RWPE2 (cell line): ENCODE measurements at places on chromosomes 7 and 10.

DNA sequence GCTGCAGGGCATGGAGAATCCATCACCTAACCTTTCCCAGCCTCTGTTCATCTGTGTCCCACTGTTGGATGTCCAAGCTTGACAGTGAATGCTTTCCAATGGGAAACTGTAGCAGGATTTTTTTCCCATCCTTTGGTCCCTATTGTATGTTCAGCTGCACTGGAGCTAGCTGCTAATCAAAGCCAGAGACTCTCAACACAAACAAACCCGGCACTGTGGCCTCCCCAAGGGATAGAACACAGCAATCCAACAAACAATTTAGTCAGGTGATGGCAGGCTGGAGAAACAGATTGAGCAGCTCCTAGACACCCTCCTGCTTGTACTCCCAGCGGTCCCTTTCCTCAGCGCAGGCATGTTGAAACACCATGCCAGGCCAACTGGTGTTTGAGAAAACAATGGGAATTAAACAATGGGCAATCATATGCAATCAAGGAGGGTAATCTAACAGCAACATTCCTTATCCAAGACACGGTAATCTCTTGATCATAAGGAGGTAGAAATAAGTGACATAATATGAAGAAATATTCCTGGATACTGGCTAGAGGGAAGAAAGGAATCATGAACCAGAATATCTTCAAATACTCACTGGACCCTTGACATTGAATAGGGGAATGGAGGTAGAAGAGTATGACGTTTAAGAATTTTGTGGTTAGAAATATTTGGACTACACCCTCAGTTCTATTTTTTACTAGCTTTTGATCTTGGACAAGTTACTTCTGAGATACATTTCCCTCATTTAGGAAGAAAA is 15.0 kb downstream of the PTN start:
- no peak for DNase-seq

DNA sequence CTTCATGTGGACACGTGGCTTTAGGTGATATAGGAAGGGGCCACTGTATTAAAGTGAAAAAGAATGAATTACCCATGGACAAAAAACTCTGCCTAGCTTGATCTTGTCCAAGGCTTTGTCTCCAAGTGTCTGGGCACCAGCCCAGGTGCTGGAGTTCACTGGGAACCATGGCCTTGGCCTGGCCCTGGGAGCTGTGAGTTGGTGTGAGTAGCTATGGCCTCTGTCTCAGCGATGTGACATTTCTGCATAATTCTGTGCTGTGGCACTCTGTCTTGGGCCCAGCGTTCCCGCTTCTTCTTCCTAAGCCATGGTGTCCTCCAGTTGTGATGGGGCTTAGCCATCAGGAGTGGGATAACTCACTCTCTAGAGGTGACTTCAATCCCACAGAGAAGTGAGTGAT is 119.0 kb upstream of the PPP2R2D start:
- no peak for DNase-seq

DNA sequence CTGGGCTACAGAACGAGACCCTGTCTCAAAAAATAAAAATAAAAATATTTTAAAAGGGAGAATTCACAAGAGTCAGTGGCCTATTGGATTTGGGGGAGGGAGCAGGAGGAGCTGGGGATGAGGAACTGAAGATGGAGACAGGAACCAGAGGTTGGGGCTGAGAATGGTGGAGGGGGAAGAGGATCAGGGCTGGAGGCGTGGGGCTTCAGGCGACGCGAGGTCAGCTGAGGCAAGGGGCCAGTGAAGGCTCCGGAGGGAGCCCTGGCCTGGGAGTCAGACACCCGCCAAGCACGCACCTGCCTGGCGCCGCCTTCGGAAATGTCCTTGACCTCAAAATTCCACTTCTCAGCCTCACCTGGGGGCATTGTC is 671 bp upstream of the CLEC2L start:
- no peak for DNase-seq

DNA sequence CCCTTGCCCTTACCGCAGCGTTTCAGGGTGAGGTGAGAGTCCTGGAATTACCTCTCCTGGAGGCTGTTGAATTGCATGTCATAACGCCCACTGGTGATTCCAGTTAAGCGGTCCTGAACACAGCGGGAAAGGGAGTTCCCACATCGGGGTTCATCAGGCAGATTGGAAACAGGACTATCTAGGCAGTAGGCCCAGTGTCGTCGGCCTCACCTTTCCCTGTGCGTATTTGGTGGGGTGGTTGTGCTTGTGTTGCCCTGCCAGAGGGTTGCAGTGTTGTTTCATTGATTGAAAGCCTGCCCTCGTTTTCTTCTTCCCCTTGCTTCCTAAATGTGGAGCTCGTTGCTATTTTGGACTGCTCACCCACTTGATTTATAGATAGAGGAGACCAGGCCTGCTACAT is 10.6 kb upstream of the SUN1 start:
- DNase-seq = peak; percentile 32

GRCh38 chr10:77279207-77279606 is 358.4 kb downstream of the KCNMA1 start:
- DNase-seq = no peak

DNA sequence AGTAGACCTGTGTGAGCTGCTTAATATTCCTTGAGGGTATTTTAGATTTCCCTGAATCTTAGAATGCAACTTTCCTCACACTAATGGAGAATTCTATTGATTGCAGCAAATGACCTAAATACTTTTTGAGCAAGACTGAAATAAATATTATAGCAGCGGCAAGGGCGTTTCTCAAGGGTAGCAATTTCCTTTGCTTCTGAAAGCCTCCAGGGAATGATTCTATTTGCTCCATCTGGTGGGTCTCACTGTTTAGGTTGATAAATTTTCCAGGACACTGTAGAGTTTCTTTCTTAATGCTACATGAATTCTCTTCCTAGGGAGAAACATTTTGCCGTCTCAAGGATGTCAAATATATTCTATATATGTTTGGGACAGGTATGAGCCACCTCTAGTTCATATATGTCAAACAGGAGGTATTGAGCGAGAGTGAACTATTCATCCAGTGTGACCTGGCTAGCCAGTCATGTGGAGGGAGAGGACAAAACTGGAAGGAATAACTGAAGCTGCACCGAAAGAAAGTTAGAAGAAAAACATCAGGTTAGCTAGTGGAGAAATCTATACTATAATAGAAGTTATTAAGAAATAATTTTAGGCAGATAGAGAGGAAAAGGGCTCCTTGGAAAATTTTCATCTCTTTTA is 57.9 kb upstream of the FZD8 start:
- DNase-seq = no peak

DNA sequence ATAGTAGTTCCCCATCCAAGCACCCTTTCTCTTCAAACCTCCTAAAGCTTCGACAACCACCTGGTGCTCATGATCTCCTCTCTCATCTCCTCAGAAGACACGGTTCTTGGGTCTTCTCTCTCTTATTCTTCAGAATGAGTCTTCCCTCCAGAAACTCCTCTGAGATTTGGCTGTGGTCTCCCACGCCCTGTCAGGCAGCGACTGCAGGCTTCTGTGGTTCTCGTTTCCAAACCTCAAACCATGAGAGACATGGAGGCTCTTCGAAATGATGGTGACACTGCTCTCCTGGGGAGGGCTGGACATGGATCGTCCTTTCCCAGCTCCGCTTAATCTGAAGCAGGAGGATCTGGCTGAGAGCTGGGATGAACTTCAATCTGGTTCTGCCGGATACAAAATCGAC is 78.6 kb upstream of the PITRM1 start:
- no peak for DNase-seq

DNA sequence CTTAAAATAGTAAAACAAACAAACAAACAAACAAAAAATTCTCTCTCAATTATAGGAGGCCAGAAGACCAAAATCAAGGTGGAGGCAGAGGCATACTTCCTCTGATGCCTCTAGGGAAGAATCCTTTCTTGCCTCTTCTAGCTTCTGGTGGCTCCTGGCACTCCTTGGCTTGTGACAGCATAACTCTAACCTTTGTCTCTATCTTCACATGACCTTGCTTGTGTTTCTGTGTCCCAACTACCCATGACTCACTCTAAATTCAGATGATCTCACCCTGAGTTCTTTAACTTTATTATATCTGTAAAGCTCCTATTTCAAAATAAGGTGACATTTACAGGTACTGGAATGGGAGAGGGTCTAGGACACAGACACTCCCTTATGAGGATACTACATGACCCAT is 88.3 kb upstream of the ANTXRL start:
- DNase-seq = no peak

DNA sequence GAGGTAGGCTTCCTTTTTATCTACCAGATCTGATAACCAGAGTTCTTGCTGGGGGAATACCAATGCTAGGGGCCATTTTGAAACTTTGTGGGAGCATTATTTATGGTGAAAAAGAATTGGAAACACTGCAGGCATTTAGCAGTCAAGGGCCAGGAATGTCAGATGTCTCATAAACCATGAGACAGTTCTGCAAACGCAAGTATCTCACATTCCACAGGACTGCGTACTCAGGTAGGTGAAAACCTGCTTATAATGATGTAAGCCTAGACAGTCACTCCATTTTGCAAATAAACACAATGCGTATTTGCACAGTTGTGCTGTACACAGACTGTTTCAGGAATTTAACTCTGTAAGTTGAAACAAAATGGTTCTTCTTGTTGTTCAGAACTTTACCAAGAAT is 33.9 kb downstream of the ECHDC3 start:
- DNase-seq = no peak

DNA sequence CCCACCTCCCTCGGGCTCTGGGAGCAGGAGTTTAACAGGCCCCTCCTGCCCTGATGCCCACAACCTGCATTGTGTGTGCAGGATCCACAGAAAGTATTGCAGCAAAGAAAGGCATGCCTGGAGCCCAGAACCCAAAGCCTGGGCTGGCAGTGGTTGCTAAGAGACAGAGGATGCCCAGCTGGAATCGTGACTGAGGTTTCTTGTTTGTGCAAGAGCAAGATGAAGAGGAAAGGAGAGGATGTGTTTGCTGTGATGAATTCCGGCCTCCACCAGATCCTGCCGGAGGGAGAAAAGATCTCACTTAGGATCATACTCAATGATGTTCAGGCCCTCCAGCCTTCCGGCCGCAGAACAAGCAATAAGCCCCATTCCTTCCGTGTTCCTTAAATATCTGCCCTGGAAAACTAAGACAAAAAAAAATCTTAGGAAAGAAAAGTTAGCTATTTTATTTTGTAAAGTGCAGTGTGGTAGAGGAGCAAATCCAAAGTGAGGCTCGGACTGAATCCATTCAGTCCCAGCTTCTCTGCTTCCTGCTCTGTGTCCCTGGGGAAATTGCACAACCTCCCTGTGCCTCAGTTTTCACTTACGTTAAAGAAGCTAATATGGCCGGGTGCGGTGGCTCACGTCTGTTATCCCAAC is 57.1 kb downstream of the SLIT1 start:
- DNase-seq = no peak

- no peak for DNase-seq
Observed at GRCh38 chr7:26284995-26285632, 6.5 kb upstream of the SNX10 start.

DNA sequence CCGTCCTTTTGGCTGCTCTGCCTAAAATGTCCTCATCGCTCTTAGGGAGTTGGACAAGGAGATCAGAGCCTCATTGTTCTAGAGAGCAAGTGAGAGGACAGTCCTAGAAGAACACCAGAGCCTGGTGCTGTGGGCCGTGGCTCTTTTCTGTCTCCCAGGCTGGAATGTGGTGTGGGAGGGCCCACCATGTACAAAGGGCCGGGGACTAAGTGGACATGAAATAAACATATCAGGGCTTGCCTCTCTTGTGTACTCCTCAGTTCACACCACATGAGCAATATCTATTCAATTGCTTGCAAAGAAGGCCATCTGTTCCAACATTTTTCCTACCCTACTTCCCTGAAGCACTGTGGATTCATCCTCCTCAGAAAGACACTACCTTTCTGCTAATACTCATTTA is 510.4 kb downstream of the SUGCT start:
- DNase-seq = no peak

GRCh38 chr10:103557455-103557854 is 64.0 kb downstream of the NEURL1 start:
- DNase-seq = no peak

GRCh38 chr7:138170959-138171703 is 94.9 kb downstream of the AKR1D1 start:
- no peak for DNase-seq

GRCh38 chr10:59582780-59583179 is 126.9 kb downstream of the SLC16A9 start:
- no peak for DNase-seq

DNA sequence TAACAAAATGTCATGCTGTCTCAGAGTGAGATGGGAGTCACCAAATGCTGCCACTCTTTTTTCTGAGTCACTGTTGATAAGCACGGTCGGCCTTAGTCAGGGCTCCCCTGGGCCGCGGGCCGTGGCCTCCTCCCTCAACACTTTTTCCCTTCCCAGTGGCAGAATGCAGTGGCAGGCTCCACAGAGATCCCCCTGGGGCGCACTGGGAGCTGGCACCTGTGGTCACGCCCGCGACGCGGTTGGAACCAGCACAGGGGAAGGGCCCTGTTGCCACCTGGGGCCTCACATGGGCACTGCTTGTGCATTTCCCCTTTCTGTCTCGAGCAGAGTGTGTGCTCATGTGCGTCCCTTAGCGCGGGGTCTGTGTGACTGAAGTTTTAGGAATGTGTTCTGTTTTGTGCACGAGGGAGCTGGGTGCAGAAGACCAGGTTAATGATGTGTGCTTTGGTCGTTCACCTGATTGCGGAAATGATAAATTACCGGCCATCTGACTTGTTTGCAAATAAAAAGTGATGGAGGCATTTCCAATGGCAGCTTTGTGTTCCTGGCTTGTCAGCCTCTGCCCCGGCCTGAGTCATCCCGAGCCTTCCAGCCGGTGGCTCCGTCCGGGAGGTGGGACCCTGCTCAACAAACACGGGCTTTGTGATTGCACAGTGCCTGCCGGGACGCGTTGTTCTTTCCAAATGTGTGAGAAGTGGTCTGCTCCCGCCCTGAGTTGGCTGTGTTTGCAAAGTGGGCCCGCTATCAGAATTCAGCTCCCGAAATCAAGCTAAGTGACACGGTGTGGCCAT is 100.7 kb downstream of the NKX6-2 start:
- peak; percentile 73 for DNase-seq

DNA sequence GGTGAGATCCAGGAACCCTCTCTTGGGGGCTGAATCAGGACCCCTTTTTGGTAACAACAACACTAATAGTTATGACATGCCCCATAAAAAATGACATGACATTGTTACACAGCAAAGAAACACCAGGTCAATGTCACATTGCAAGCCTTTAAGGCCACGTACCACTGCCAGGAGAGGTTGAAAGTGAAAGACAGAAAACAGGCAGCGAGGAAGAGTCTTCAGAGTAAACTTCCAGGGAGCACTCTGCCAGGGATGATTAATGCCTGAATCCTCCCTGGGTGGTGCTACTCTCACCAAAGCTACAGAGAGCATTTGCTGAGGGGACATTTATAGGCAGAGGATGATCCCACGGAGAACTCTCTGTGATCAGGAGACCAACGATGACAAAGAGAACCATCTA is 551.6 kb downstream of the CALN1 start:
- no peak for DNase-seq
